Left kidney (tissue), 8 donors: ENCODE measurements at places on chromosomes 6 and 20. TPM values are rescaled to one million over a fixed set of nuclear protein-coding genes. Genes with fewer than 3 reads are reported as not detected.

The IL17A gene
- not detected for polyA plus RNA-seq

The ZNF337 gene
- 39.1 TPM for polyA plus RNA-seq

- DNase-seq: no peak
These were observed 366.8 kb upstream of the ID4 start for GRCh38 chr6:19470333-19470732.

DNA sequence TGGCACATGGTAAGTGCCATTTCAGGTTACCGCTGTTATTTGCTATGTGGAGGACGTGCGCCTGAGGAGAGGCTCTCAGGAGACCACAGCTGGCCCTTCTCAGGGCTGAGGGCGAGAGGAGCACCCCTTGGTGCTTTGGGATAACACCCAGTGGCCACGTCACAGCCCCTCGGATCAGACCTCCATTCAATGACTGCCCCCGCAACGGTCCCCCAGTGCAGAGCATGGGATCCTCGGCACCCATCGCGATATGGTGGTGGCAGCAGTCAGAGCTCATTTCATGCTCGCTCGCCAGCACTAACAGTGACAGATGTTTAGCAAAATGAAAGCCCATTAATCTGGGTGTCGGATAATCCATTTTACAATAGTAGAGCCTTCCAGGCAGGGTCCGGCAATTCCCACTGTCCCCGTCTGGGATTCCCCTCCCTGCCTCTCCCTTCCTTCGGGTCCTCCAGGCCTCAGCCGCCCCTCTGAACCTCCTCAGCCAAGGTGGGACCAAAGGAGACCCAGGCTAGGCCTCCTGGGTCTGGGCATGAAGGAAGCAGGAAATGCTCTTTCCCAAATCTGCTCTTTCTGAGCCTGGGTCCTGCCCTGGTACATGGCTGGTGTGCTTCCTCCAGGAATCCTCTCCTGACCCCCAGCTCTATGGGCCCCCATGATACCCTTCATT, 117.1 kb downstream of the GRM4 start:
- no peak for DNase-seq

GRCh38 chr6:35259948-35260590, 534 bp downstream of the ZNF76 start:
- peak; percentile 60 for DNase-seq

DNA sequence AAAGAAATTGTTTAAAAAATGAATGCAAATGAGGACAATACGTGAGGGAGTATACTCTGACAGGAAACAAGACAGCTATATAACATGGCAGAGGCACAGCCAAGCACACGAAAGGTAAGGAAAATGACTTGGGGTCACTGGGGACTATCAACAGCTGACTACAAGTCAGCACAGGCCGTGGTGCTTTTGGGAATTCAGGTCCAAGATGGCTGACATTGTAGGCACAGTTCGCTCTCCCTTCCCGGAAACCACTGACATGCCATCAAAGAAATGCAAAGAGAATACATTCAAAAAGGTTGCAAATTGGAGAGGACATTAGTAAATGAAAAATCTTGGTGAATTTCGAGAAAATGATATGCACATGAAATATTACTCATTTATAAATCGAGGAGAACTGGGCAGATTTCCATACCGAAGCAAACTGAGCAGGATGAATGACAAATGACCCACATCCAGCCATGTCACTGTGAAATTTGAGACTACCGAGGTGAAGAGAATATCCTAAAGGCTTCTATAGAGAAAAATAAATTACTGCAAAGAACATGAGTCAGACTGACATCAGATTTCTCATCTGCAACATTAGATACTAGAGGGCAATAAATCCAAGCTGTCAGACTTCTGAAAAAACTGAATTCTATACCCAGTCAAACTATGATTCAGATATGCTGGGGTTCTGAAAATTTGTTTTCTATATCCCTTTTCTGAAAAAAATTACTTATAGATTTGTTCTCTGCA, 391.1 kb downstream of the BTBD9 start:
- DNase-seq: no peak

GRCh38 chr20:49282584-49283171, 4.8 kb upstream of the ZNFX1 start:
- no peak for DNase-seq

DNA sequence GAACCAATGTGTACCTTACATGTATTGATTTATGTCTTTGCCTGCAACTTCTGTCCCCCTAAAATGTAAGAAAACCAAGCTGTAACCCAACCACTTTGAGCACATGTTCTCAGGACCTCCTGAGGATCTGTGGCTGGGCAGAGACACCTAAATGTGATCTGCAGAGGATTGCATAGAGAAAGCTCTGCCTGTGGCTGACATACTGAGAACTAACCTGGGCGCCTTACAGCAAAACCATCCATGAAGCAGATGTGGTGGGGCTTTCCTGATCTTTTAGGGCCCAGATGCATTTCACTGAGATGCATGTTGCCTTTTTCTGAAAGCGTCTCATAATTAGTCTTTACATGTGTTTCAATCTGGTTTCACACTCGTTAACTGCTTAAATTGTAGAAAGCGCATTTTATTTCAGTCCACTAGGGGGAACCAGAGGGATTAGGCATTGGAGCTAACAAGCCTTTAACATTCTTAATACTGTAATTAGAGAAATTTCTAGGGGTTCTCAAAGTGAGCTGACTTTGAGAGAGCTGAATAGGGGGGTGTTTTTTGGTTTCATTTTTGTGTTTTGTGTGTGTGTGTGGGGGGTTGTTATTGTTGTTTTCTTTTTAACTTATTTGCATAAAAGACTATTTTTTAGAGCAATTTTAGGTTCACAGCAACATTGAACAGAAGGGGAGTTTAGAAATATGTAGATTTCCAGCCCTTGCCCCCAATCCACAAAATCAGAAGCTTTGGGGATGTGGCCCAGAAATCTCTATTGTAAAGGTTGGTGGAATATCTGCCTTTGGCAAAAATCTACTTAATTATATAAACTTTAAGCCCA, 50.9 kb upstream of the FAM184A start:
- peak; percentile 68 for DNase-seq

The SLC17A3 gene
- polyA plus RNA-seq: 1.3 TPM

- no peak for DNase-seq
These were observed 67.0 kb downstream of the IYD start for GRCh38 chr6:150435832-150436231.

DNA sequence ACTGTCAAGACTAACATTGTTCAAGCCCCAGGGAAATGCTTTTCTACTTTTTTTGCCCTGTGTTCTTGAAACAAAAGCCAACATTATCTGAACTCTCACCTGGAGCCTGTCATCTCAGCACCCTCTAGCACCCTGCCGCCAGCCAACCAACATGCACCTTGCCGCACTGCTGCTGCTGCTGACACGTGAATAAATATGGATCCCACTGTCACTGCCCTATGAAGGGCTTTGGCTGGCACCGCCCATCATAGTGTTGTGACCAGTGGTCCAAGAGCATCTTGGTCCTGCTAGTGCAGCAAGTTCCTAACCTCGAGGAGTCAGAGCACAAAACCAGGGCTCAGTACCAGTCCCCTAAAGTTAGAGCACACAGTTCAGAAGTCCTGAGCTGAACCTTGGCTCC, 41.6 kb downstream of the CENPW start:
- no peak for DNase-seq
